ENCODE measurements at places on chromosomes 4 and X.

GRCh38 chr4:84967243-84967690 lies 777 bp upstream of the WDFY3 start:
- no peak for DNase-seq

DNA sequence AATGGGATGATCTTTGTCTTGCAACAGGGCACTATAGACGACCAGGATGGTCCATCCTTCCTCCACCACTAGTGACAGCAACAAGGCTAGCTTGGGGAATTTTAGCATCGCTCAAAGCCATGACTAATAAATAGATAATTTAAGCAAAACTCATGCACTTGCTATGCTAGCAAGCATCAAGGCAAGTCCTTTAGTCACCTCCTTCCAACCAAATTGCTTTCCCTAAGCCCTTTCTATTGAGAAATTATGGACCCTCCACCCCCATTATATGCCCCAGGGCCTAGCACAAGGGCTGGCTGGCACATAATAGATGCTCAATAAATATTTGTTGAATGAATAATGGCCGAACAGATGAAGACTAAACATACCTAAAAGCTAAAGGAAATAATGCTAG lies 28.6 kb downstream of the SLC16A2 start:
- no peak for DNase-seq

GRCh38 chrX:45006002-45006800 lies 133.2 kb downstream of the KDM6A start:
- no peak for DNase-seq

DNA sequence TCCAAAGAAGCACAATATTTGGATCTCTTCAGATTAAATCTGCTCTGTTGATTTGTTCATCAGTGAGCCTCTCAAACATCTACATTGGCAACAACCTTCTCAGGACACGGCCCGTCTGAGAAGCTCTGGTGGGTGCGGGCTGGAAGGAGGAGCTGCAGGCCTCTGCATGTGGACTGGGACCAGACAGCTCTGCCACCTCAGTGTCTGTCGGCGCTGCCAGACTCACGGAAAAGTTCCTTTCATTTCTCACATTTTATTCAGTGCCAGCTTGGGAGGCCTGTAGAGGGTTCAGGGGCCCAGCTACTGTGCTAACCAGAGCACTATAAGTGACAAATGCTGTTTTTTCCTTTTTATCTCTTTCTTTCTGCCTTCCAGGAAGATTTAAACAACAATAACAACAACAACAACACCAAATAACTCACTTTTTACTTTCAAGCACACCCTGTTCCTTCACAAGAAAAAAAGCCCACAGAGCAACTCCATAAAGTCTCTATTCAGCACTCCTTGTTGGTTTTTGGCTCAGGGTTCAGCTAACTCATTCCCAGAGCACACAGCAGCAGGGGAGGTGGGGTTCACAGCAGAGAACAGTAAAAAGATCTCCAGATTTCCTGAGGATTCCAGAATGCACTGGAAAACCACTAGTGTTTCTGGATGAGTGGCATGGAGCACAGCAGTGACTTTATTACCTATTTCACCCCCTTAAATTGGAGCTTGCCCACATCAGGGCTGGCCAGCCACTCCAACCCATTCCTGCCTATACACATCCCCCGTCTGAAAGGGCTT lies 23.2 kb upstream of the HOPX start:
- no peak for DNase-seq

DNA sequence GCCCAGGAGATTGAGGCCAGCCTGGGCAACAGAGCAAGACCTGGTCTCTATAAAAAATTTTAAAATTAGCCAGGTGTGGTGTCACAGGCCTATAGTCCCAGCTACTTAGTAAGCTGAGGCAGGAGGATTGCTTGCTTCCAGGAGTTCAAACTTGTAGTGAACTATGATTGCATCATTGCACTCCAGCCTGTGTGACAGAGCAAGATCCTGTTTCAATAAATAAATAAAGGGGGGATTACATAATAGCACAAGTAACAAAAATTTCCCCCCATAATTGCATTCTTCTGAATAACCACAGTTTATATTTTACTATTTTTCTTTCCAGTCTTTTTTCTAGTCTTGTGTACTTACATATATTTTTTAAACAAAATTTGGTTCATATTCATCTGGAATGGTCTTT lies 135.6 kb downstream of the CHIC2 start:
- no peak for DNase-seq

DNA sequence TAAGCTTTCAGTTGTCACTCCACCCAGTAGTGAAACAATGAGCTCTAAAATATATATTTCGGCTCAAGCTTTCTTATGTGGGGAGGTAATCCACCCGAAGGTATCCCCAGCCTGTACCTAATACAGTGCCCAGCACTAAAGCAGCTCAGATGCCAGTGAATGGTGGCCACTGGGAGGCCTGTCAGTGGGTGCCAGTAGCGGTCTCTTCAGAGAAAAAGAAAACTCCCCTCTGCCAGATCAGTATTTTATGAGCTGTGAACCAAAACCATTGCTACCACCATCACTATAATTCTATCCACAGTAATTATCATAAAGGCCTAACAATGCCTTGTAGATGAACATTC lies 835 bp upstream of the NFKB1 start:
- DNase-seq = no peak

- DNase-seq = no peak
Measured at GRCh38 chrX:22135171-22135711, 103.1 kb downstream of the PHEX start.

All from stimulated activated CD8-positive, alpha-beta memory T cell treated with anti-CD3 and anti-CD28 coated beads, Interleukin-12 subunit alpha, Interleukin-12 subunit beta, amount 100 ng/mL, for 4 hours (primary cell).